ENCODE measurements at places on chromosomes 1 and 21.

GRCh38 chr1:182484531-182485257 lies 34.7 kb downstream of the RGSL1 start:
- DNase-seq, result no peak

DNA sequence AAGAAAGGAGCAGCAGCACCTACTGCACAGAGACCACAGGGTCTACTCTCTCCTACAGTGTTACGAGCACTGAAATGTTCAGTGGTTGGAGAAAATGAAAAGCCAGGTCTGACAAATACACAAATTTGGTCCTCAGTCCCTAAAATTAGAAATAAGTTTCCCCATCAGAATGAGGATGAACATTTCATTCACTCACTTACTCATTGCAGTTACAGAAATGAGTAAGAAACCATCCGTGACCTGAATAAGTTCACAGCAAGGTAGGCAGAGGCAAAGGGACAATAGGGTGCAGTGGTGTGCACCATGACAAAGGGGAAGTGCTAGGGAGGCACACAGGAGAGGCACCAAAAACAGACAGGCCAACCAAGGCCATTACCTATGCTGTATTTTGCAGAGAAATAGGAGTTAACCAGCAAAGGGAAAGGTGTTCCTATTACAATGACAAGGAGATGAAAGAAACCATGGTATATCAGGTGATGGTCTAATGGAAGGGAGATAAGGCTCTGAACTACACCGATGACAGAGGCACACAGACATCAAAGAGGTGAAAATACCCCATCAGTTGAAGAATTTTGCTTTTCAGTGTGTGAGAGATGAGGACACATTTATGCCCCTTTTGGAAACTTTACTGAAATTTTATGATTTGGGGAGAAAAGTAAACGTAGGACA lies 29.4 kb downstream of the VAV3 start:
- peak; percentile 76 for DNase-seq

GRCh38 chr21:33026878-33027400 lies 1.2 kb downstream of the OLIG2 start:
- no peak for DNase-seq

DNA sequence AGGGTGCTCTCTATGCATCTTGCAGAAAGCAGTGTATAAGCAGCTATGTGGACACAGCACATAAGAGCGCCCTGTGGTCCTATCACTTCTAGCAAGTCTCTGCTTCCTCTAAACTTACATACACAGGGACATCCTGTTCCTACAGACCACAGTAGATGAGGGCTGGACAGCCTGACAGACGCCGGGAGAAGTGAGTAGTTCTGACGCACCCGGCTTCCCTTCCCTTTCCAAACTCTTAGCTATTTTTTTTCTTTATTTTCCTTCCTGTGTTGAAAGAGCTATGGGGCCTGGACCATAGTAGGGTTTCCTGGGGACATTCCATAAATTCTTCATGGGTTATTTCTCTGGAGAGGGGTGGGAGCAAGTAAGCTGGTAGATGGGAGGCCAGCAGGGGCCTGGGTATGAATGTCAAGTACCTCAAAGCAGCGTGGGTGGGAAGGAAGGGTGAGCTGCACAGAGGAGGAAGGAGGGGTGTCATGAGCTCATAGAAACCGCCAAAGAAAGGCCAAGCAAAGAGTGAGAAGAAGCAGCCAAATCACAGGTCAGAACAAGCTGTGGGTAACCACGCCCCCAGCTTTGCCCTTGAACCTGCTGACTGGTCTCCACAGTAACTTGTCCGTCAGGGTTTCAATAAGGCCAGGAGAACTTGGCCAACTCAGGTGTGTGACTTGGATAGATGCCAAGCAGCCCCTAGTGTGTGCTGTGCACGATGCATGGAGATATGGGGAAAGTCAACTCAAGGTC lies 36.6 kb downstream of the PLXNA2 start:
- DNase-seq, result no peak

- no peak for DNase-seq
Observed at GRCh38 chr1:150606463-150607142, 22.8 kb downstream of the ENSA start.

- DNase-seq, result no peak
Observed at GRCh38 chr21:29025328-29025713, 853 bp downstream of the USP16 start.

DNA sequence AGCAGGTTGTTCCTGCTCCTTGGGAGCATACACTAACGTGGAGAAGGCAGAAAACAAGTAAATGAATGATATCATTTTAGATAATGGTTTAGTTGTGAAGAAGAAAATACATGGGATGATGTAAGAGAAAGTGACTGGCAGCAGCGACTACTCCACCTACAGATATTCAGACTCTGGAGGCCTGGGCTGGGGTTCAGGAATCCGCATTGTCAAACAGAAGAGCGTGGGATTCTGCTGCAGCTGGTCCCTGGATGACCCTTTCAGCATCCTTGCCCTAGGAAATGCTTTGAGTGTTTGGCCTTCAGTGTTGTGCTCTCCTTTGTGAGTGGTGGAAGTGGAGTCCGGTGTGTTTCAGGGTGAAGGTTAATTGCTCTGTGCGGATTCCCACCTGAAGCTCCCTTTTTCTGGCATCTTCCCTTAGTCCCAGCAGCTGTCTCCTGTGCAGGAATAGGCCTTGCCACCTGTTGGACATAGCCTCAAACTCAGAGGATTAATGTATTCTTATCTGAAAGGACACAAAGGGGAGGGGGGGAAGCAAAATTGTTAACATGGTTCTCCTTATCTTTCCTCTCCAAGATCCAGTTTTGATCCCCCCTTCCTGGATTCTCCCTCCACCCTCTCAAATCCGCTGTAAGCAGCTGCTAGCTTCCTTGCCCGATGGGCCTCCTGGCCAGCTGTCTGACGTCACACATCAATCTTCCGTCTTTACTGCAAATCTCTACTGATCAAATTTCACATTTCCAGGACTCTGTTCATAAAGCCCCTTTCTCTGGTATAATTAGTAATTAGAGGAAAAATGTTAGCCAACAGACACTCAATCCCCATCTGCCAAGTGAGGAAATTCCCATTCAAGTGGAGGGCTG lies 68.3 kb upstream of the SPAG17 start:
- DNase-seq, result no peak

- DNase-seq, result no peak
Observed at GRCh38 chr1:1758692-1759455, 19.4 kb downstream of the NADK start.

DNA sequence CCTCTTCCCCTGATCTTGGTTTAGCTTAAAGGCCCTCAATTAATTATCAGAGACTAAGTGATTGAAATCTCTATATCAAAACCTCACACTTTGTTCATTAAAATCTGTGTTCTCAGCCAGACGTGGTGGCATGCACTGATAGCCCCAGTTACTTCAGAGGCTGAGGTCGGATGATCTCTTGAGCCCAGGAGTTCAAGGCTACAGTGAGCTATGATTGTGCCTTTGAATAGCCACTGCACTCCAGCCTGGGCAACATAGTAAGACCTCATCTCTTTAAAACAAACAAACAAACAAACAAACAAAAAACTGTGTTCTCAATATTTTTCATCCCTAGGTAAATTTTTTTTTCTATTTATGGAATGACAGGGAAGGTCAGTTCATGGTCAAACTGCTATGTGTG lies 18.7 kb downstream of the TRMT13 start:
- DNase-seq, result no peak

GRCh38 chr1:217494767-217495166 lies 136.1 kb downstream of the GPATCH2 start:
- DNase-seq, result no peak

DNA sequence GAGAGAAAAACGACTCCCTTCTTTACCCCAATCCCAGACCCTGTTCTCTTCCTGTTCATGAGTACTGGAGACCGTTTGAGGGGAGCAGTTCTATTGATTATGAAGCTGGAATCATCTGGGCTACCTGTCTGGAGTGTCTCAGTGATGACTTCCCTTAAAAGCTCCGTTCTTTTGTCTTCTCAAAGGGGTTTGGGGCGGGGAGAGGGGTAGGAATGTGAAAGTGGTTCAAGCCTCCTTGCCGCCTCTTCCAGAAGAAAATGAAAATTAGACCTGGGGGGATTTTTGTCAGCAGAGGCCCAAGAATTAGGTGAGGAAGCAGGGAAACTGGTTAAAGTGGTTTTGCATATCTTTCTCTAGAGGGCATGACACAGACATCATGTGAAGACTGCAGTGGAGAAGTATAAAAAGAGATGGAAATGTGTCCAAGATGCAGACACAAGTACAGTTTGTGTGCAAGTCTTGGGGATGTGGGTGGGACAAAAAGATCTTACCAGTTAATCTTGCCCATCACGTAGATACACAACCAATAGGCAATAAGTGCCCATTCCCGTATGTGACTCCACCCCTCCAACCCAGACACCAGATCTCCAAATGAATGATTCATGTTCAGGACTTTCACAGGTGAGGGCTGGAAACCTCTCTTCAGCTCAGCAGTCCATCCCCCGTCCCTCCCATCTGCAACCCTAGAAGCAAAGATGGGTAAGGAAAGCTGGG lies 470 bp upstream of the MTMR11 start:
- no peak for DNase-seq

Measured in T-helper 1 cell (primary cell).